ENCODE measurements at places on chromosomes 4 and X. TPM values are rescaled to one million over a fixed set of nuclear protein-coding genes. Genes with fewer than 3 reads are reported as not detected.

Gene TMPRSS11F
- polyA plus RNA-seq, result 0.12 TPM

Gene PRRG3
- 4.9 TPM for polyA plus RNA-seq

GRCh38 chr4:107468812-107469211 lies 251.2 kb downstream of the PAPSS1 start:
- no peak for DNase-seq

DNA sequence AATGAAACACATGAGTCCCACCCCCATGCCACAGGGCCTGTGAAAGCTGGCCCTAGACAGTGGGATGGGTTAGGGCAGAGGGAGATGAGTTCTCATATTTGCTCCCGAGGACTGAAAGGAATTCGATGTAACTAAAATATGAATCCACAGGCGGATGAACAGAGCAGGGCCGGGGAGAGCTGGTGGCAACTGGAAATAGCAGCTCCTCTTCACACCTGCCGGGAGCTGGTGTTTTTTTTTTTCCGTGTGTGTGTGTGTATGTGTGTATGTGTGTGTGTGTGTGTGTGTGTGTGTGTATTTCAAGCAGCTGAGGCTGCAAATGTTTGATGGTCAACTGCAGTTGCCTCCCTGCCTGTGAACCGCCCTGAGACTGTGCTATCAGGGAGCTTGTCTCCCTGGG lies 115.1 kb upstream of the PSAPL1 start:
- DNase-seq, result no peak

Gene MTNR1A
- polyA plus RNA-seq, result 1.7 TPM

Gene MAGEA2B
- not detected for polyA plus RNA-seq

All from left kidney (tissue), 8 donors.